ENCODE measurements at places on chromosomes 11 and 22.
A peak's percentile ranks its signal among the peaks of the same experiment; 100 is the strongest.

DNA sequence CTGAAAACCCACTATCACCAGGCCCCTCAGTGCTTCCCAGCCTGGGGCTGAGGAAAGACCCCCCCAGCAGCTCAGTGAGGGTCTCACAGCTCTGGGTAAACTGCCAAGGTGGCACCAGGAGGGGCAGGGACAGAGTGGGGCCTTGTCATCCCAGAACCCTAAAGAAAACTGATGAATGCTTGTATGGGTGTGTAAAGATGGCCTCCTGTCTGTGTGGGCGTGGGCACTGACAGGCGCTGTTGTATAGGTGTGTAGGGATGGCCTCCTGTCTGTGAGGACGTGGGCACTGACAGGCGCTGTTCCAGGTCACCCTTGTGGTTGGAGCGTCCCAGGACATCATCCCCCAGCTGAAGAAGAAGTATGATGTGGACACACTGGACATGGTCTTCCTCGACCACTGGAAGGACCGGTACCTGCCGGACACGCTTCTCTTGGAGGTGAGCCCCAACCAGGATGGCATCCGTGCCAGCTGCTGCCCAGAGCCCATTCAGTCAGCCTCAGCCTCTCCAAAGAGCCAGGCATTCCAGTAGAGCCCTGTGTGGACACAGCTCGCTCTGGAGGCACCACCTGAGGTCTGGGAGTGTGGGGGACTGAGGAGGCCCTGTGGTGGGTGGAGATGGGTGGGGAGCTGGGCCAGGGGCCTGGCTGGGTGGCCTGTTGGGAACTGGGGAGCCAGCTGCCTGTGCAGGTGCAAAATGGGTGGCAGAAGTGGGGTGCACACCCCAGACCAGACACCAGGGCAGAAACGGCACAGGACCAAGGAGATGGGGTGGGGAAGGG lies 22.4 kb upstream of the TXNRD2 start:
- DNase-seq = no peak

- DNase-seq = no peak
These were observed 113.1 kb downstream of the ETS1 start for GRCh38 chr11:128474036-128474874.

- no peak for DNase-seq
These were observed 1.6 kb downstream of the KCNK4 start for GRCh38 chr11:64292460-64293254.

DNA sequence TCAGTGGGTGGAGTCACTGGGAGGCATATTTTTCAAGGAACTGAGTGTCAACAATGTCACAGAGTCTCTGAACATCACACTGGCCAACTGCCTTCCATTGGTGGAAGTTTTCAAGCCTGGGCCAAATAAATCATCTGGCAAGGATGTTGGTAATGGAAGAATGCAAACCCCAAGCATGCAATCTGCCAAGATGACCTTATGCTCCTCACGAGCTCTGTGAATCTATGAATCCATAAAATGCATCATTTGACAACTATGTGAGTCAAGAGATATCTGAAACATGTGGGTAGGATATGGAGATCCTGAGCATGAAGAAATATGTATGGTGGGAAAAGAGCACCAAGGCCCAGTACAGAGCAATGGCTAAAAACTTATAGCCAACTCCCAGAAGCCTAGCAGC lies 122.2 kb downstream of the PLEKHA7 start:
- no peak for DNase-seq

- DNase-seq = no peak
These were observed 99.3 kb upstream of the SYT13 start for GRCh38 chr11:45385423-45385822.

- no peak for DNase-seq
These were observed 140.5 kb upstream of the PGR start for GRCh38 chr11:101269990-101270660.

GRCh38 chr11:124394408-124394807 lies 4.4 kb downstream of the OR8B3 start:
- no peak for DNase-seq

- DNase-seq = no peak
These were observed 63.8 kb downstream of the SHISAL1 start for GRCh38 chr22:44248926-44249325.

- DNase-seq = peak; percentile 67
These were observed 678 bp upstream of the RANGAP1 start for GRCh38 chr22:41286639-41287091.

DNA sequence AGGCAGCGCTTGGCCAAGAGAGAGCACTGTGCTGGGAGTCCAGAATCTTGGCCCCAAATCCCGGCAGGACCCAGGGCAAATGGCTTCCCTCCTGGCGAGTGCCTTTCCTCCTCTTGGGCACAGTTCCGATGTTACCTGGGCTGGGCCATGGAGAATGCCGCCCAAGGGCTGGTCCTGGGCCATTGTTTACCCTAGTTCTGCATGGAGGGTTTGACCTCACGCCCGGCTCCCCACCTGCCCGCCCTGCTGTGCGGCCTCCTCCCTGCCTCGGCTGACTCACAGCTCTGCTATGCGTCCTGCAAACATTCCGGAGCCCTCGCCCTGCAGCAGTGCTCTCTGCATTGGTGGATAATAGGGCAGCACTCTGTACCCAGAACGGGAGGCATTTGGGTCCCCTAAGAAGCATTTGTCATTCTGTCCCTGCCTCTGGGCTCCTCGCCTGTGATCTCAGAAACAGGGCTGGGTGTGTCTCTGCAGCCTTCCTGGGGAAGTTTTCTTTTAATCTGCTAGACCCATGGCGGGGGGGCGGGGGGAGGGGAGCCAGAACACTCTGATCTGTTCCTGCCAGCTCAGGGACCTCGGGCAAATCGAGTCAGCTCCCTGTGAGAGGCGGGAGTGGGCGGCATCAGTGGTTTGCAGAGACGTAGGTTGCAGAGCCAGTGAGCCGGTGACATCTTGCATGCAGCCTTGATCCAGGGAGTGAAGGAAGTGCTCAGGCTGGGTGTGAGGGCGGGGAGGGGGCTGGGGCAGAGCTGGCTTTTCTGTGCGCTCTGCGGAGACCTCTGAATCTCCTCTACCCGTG lies 32.9 kb upstream of the SMIM38 start:
- peak; percentile 72 for DNase-seq

DNA sequence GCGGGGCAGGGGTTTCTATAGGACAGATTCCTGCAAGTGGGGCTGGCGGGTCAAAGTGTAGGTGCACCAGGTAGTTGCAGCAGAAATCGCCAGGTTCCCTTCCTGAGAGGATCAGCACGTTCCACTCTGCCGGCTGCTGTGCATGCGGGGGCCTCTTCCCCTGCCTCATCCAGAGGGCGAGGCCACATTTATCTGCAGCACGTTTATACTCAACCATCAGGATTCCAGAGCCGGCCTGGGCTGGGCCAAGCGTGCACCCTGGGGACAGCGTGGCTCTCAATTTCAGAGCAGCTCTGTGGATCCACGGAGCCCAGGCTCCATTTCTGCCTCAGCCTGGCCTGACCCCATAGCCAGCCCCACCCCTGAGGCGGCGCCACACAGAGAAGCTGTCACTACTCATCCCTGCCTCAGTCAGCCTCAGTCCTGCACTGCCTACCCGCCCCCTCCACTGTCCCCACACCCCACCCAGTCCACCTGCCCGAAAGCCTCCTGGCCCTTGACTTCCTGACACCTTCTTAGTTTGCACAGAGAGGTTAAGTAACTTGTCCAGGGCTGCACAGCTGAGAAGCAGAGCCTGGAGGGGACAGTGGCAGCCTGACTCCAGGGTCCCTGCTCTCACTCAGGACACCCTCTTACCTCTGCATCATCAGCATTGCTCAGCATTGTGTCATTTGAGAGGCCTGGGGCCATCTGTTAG lies 45.9 kb upstream of the RTL6 start:
- DNase-seq = no peak

- no peak for DNase-seq
These were observed 29.0 kb downstream of the FGF4 start for GRCh38 chr11:69746140-69746539.

DNA sequence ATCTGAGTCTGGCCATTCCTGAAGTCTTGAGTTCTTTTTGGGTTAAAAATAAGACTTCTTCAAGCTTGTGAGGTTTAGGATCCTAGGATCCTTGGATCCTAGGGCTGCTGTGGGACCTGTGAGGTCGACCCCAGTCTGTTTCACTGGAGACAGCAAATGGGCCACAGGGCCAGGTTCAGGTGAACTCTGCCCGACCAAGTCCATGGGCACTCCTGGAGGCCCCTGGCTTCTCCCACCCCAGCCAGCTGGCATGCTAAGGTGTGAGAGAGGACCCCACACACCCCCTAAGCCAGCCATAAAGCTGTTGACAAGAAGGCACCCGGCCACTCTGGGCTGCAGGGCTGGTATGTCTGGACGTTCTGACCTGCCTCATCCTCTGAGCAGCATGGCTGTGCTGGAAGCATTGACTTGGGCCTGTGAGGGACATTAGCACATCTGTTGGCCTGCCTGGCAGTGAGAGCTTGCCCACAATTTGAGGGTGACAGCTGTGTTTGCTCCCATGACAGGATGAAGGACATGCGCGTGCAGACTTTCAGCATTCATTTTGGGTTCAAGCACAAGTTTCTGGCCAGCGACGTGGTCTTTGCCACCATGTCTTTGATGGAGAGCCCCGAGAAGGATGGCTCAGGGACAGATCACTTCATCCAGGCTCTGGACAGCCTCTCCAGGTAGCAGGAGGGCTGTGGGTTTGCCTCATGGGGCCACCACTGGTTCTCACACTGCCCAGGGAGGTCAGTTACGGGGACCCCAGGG lies 16.0 kb downstream of the CLDN5 start:
- no peak for DNase-seq

DNA sequence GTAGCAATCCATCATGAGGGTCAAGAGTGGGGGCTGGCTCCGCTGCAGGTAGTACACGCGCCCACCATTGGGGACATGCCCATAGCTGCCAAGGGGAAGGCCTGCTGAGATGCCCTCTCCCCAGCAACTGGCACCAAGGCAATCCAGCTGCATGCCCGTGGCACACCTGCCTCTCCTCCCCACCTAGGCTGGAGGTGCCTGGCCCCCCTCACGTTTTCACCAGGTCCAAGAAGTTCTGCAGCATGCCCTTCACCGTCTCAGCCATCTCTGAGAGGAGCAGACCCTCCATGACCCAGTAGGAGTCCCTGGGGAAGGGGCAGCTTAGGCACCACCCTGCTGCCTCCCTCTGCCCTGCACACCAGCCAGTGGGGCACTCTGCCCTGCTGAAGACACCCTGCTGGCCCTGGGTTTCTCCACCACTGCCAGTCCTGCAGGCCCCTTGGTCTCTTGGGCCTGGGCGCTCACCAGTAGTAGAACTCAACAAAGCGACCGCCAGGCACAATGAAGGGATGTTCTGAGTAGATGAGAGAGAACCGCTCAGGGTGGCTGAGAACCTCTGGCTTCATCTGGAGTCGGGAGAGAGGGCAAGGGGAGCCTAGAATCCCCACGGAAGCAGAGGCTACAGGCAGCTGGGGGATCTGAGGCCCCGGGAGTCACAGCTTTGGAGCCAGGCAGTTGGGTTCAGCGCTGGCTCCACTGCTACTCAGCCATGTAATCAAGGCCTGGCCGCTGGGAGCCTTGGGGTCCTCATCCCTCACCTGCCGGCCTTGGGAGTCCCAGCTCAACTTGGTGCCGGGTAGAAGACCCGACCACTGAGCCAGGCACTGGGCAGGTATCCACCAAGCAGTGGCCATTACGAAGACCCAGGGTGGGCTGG lies 17.8 kb downstream of the TREH start:
- DNase-seq = no peak

DNA sequence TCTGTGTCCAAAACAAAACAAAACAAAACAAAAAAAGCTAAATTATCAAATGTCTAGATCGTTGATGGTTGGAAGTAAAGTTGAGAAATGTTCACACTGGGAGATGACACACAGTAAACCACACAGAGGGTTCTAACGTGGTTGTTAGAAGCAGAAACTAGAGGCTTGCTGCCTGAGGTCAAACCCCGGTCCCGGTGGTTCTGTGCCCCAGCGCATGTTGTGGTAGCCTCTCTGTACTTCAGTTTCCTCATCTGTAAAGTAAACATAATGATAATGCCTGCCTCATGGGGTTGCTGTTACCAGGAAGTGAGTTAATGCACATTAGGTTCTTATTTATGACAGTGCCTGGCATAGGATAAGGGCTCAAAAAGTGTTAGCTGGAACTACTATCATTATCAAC lies 33.4 kb downstream of the PPARA start:
- no peak for DNase-seq

GRCh38 chr11:2210366-2211112 lies 38.9 kb upstream of the TH start:
- no peak for DNase-seq

DNA sequence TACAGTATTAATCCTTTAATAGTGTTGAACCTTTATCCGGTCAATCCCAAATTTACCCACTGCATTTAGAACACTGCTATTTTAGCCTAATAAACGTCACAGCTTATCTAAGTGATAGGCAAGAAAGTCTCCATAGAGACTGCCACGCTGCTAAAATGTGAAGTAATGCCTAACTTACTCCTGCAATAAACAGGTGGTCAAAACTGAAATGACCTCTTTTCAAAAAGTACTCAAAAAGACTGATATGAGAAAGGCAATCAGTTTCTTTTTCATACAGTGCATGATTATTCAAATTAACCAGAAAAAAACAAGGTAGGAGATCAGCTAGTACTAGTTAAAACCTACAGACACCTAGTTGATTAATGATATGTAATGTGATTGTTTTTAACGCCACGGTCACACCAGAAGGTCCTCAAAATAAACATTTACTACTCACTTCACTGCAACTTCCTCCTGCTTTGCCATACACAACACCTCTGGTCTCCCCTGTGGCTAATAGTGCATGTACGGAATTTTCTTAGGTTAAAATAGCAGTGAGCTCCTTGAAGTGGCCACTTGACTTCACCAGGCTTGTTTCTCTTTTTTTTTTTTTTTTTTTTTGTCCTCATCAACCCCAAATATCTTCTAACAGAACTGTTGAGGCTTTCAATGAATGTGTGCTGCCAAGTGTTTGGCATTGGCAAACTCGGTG lies 8.8 kb downstream of the ATP5MG start:
- DNase-seq = no peak

GRCh38 chr11:28448186-28448585 lies 340.0 kb downstream of the METTL15 start:
- no peak for DNase-seq

GRCh38 chr11:114036147-114036811 lies 23.2 kb upstream of the ZBTB16 start:
- DNase-seq = peak; percentile 62

GRCh38 chr22:48227341-48228018 lies 1465.0 kb downstream of the TBC1D22A start:
- DNase-seq = no peak

DNA sequence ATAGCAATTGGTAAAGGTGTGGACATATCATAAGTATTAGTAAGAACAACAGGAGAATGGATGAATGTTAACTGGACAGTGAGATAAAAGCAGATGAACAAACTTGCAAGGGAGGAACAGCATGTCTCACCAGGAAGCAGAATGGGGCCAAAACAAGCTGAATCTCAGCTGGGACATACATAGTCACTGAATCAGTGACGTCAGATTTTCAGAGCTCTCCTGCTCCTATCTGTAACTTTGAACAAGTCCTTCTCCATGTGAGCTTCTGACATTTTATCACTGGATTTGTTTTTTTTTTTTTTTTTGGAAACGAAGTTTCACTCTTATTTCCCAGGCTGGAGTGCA lies 118.7 kb downstream of the BBOX1 start:
- no peak for DNase-seq

GRCh38 chr22:23233752-23234408 lies 53.6 kb downstream of the BCR start:
- no peak for DNase-seq
